ENCODE measurements at places on chromosomes 12 and 14. TPM values are rescaled to one million over a fixed set of nuclear protein-coding genes. Genes with fewer than 3 reads are reported as not detected.

CISTR gene
- total RNA-seq: not detected

MUCL1 gene
- total RNA-seq: not detected

DLK1 gene
- total RNA-seq: 1.3 TPM

RTN1 gene
- total RNA-seq: 2.8 TPM

CATSPERB gene
- total RNA-seq: 0.30 TPM

RASSF8 gene
- 46.7 TPM for total RNA-seq

SERPINA3 gene
- total RNA-seq: not detected

DHH gene
- 0.11 TPM for total RNA-seq

NUDT4 gene
- 71.7 TPM for total RNA-seq

TAS2R50 gene
- 0.33 TPM for total RNA-seq

ZBTB42 gene
- total RNA-seq: 2.8 TPM

THTPA gene
- 16.6 TPM for total RNA-seq

PTPN21 gene
- 16.1 TPM for total RNA-seq

KLHL33 gene
- total RNA-seq: not detected

ANKRD13A gene
- total RNA-seq: 17.1 TPM

PZP gene
- not detected for total RNA-seq

NKX2-1 gene
- not detected for total RNA-seq

SLC6A12 gene
- total RNA-seq: 1.1 TPM

KRT6C gene
- not detected for total RNA-seq

DPPA3 gene
- total RNA-seq: 1.2 TPM

CPNE6 gene
- total RNA-seq: not detected

KLHDC1 gene
- not detected for total RNA-seq

TAS2R30 gene
- 1.0 TPM for total RNA-seq

KRT2 gene
- total RNA-seq: not detected

MORN3 gene
- 0.93 TPM for total RNA-seq

ESPL1 gene
- total RNA-seq: 52.7 TPM

ETFRF1 gene
- 7.7 TPM for total RNA-seq

OR6C2 gene
- not detected for total RNA-seq

PLEKHG7 gene
- not detected for total RNA-seq

CBLN3 gene
- 0.54 TPM for total RNA-seq

LAG3 gene
- 2.8 TPM for total RNA-seq

MDP1 gene
- total RNA-seq: 17.7 TPM

SYT1 gene
- 34.6 TPM for total RNA-seq
